ENCODE measurements at places on chromosomes 2 and 18. TPM values are rescaled to one million over a fixed set of nuclear protein-coding genes. Genes with fewer than 3 reads are reported as not detected.

Gene KRTCAP3
- 12.2 TPM for total RNA-seq

DNA sequence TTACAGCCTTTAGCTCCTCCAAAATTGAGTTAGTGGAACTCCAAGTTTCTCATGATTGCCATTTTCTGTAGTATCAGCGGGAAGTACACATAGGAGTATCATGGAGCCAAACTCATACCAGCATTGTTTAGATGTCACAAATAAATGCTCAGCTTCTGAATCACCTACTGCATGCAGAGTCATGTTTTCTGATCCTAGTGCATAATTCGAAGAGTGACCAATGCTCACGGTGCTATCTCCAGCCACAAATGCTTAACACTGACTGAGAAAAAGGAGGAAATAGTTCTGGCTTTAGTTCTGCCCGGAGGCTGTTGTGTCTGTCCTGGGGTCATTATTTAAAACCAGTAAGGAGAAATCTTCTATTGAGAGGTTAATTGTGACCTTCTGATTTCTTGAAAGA is 45.4 kb upstream of the LRATD1 start:
- no peaks in the 10 kb centered on the region for H3K36me3 ChIP-seq
- no peak overlapping the region for H3K4me3 ChIP-seq
- H3K4me1 ChIP-seq, result no peaks in the 10 kb centered on the region
- H3K27me3 ChIP-seq, result no peaks in the 10 kb centered on the region

DNA sequence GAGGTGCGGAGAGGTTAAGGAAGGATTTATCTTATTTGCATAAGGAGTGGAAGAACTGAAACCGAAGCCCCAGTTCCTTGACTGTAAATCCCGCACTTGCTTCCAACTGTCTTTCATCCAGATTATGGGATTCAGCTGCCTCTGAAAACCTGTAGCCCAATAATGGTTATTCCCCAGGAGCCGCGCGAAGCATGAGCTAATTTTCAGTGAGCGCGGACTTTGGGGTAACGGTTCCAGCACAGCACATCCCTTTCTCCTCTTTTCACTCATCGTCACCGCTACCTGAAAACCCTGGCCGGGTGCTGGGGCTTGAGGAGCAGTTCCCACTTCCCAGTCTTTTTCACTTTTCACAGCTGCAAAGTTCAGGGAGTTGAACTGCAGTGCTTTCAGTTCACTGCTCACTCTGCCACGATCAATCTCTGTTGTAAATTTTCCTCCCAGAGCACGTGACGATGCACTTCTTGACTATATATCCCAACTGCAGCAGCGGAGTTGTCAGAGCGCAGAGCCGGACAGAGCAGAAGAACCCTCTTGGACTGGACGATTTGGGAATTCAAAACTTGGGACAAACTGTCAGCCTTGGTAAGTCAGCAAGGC is at the start of gene KCNE4:
TSS of gene KCNE4 (plus strand) at position 498 of the 597 bp plus-strand sequence. CDS start 641 bp downstream, outside the sequence.
- no peak for DNase-seq
- peaks cover 6% of the 10 kb centered on the region for H3K27me3 ChIP-seq
- H3K36me3 ChIP-seq, result no peaks in the 10 kb centered on the region

DNA sequence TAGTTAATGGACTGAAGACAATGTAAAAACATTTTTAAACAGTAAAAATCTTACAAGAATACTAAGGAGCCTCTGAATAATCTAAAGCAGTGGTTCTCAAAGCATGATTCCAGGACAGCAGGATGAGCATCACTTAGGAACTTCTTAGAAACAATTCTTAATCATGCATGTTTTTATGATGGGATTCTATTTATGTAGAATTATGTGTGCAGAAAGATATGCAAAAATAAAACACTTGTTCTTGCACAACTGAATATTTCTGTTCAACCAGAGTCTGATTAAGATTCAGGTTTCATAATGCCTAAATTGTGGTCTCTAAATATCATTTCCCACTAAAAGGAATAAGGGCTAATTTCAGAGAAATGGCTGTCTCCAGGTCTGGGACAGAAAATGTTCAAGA is 69.2 kb upstream of the MTIF2 start:
- H3K36me3 ChIP-seq, result peaks cover 2% of the 10 kb centered on the region
- no peak for DNase-seq
- H3K4me3 ChIP-seq, result no peak overlapping the region
- H3K27me3 ChIP-seq, result no peaks in the 10 kb centered on the region
- no peak overlapping the region for H3K27ac ChIP-seq
- H3K4me1 ChIP-seq, result no peaks in the 10 kb centered on the region

DNA sequence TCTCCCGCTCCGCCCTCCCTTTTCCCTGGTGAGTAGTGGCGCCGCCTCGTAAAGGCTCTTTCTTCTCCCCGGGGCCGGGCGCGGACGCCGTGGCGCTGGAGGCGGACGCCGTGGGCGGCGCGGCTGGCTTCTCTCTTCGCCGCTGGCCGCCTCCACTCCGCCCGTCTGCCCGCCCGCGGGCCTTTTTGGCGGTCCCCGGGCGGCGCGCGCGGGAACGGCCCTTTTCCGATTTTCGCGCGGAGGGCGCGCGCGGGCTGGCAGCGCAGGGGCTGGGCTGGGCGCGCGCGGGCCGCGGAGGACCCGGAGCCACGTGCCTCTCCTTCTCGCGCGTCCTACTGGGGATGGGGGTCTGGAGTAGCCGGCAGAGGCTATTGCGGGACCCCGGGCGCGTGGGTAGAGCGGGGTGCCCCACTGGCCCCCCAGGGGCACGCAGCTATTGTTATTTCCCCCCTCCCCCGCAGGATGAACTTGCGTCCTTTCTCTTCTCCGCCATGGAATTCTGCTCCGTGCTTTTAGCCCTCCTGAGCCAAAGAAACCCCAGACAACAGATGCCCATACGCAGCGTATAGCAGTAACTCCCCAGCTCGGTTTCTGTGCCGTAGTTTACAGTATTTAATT is 472 bp downstream of the SLC20A1 start:
- peaks cover 64% of the 10 kb centered on the region for H3K4me1 ChIP-seq
- H3K27me3 ChIP-seq, result no peaks in the 10 kb centered on the region
- DNase-seq, result peak; percentile 81
- H3K27ac ChIP-seq, result peak overlapping the region; percentile 75

DNA sequence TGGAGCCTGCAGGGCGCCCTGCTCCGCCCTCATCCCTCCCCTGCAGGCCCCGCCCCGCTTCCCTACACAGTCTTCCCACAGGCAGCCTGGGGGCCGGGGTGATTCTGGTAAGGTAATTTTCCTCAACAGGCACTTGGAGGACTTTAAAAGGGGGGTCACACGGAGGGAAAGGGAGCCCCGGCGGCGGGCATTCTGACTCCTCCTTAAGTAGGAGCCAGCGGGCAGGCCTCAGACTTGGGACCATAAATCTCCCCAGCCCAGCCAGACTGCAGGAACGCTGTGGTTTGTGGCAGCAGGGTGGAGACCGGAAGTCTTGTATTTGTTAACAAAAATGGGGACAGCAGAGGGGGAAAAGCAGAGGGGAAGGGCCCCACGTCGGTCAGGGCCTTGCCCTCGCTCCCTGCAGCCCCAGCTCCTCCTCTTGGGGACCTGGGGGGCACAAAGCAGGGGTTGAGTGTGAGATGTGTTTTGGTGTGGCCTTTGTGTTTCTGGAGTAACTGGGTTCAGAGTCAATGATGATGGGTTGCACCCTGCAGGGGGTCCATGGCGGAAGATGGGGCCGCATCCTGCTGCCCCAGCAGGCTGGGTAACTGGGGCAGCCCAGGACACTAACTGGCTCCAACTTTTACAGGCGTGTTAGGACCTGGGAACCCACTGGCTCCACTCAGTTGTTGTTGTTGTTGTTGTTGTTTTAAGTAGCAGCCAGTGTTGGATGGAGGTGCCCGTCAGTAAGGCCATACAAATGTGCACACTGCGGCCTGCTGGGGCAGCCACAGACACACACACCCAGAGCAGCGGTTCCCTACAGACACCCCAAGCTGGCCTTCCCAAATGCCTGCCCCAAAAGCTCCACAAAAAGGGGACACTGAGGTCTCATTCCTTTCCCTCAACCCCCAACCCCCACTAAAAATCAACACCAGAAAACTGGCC is 27.7 kb downstream of the SMAD7 start:
- H3K4me1 ChIP-seq, result peaks cover 59% of the 10 kb centered on the region
- DNase-seq, result peak; percentile 26
- H3K36me3 ChIP-seq, result peaks cover 32% of the 10 kb centered on the region
- peak overlapping the region; percentile 90 for H3K27ac ChIP-seq
- H3K27me3 ChIP-seq, result no peaks in the 10 kb centered on the region

Gene DYNAP
- not detected for total RNA-seq

- H3K36me3 ChIP-seq, result no peaks in the 10 kb centered on the region
- H3K27me3 ChIP-seq, result no peaks in the 10 kb centered on the region
- H3K4me3 ChIP-seq, result no peak overlapping the region
- DNase-seq, result no peak
- no peaks in the 10 kb centered on the region for H3K4me1 ChIP-seq
- H3K27ac ChIP-seq, result no peak overlapping the region
Measured at GRCh38 chr2:10774394-10774793, 38.2 kb downstream of the PDIA6 start.

DNA sequence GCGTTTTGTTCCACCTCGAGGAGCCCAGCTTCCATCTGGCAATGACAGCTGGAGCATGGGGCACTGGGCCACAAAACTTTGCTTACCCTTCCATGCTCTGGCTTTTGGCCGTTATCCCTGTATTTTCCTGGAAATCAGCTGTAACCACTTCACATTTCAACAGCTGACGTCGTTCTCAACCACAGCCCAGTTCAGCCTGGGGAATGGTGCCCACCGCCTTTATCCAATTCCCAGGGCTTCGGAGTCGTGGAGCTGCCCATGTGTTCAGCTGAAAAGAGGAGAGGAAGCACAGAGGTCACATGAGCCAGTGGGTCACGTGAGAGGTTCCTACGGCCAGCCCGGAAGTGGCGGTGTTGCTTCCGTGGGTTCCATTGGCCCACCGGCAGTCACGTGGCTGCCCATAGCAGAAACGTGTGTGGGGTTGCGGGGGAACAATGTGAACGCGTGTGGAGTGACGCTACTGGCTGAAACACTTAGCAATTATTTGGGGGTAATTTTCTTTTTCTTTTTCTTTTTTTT is 16.7 kb upstream of the EDAR start:
- no peak for DNase-seq
- no peaks in the 10 kb centered on the region for H3K36me3 ChIP-seq
- H3K4me1 ChIP-seq, result peaks cover 3% of the 10 kb centered on the region

GRCh38 chr2:99336804-99337112 is 431 bp upstream of the EIF5B start:
- H3K27me3 ChIP-seq, result no peaks in the 10 kb centered on the region
- peaks cover 14% of the 10 kb centered on the region for H3K36me3 ChIP-seq
- H3K27ac ChIP-seq, result no peak overlapping the region
- H3K4me3 ChIP-seq, result no peak overlapping the region
- H3K4me1 ChIP-seq, result peaks cover 33% of the 10 kb centered on the region

DNA sequence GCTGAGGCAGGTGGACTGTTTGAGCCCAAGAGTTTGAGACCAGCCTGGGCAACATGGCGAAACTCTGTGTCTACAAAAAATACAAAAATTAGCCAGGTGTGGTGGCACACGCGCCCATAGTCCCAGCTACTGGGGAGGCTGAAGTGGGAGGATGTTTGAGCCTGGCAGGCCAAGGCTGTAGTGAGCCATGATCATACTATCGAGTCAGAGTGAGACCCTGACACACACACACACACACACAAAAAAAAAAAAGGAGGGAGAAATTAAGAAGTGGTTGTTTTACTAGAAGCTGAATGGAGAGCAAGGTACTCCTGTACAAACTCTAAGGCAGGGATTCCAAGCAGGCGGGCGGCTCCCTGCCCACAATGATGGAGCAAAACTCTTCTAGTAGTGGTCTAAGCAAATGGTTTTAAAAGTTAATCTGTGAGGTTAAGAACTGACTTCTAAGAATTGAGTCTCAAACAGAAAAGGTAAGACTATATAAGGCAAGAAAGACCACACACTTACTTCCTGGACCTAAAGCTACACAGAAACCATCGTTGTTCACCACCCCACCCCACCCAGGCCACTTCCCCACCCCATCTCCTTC is 2.6 kb downstream of the ANKRD44 start:
- peaks cover 69% of the 10 kb centered on the region for H3K4me1 ChIP-seq
- H3K4me3 ChIP-seq, result peak overlapping the region; percentile 92
- peak; percentile 73 for DNase-seq
- no peaks in the 10 kb centered on the region for H3K27me3 ChIP-seq

DNA sequence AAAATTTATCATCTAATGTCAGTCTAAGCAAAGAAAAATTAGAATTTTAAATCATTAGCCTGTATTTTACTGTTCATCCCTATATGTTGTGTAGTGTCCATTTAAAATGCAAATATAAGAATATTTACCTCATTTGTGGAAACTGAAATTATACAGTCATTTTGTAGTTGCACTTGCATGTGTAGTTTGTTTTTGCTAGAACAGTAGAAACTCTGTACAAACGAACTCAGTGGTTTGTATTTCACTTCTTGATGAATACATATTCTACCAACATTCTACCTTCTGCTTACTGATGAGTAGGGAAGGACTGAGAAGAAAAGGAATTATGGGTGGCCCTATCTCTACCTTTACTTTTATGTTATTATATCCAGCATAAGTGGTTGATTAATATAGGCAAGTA is 29.7 kb downstream of the BMPR2 start:
- H3K4me1 ChIP-seq, result no peaks in the 10 kb centered on the region
- DNase-seq, result no peak
- H3K27me3 ChIP-seq, result no peaks in the 10 kb centered on the region
- no peak overlapping the region for H3K27ac ChIP-seq
- H3K36me3 ChIP-seq, result peaks cover 2% of the 10 kb centered on the region
- H3K4me3 ChIP-seq, result no peak overlapping the region

Gene NLRC4
- 0.09 TPM for total RNA-seq

Gene KCNS3
- total RNA-seq, result not detected

Gene SERPINB12
- not detected for total RNA-seq

GRCh38 chr18:50315100-50315871 is 27.8 kb upstream of the CXXC1 start:
- DNase-seq, result no peak
- H3K4me3 ChIP-seq, result no peak overlapping the region
- no peaks in the 10 kb centered on the region for H3K36me3 ChIP-seq
- H3K27ac ChIP-seq, result no peak overlapping the region
- no peaks in the 10 kb centered on the region for H3K4me1 ChIP-seq
- H3K27me3 ChIP-seq, result peaks cover 42% of the 10 kb centered on the region

GRCh38 chr18:76378526-76379215 is 116.4 kb downstream of the ZNF516 start:
- no peak overlapping the region for H3K27ac ChIP-seq
- DNase-seq, result no peak
- H3K4me1 ChIP-seq, result peaks cover 35% of the 10 kb centered on the region
- H3K36me3 ChIP-seq, result peaks cover 6% of the 10 kb centered on the region

- H3K4me1 ChIP-seq, result peaks cover 11% of the 10 kb centered on the region
- no peak overlapping the region for H3K27ac ChIP-seq
- DNase-seq, result no peak
- H3K36me3 ChIP-seq, result no peaks in the 10 kb centered on the region
- H3K27me3 ChIP-seq, result peaks cover 21% of the 10 kb centered on the region
Measured at GRCh38 chr2:222730366-222730999, 59.0 kb downstream of the MOGAT1 start.

DNA sequence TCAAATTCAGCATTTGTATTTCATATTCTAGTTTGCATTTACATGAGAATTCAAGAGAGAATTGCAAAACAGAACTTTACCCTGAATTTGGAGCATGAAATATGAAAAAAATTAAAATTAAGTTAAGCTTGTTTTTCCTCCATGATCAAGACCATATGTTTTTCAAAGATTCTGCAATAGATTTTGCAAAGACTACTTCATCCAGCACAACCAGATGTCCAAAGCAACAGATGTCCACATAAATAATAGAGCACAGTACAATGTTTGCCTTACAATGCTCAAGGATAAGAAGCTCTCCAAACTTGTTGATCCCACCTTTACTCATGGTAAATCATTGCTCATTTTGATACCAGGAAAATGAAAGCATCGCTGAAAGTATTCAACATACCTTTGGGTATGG is 25.6 kb downstream of the FAP start:
- no peak overlapping the region for H3K27ac ChIP-seq
- DNase-seq, result no peak
- H3K27me3 ChIP-seq, result peaks cover 36% of the 10 kb centered on the region
- H3K4me3 ChIP-seq, result no peak overlapping the region

GRCh38 chr2:189824694-189825396 is 40.6 kb downstream of the PMS1 start:
- no peak overlapping the region for H3K27ac ChIP-seq
- H3K36me3 ChIP-seq, result peaks cover 13% of the 10 kb centered on the region
- DNase-seq, result no peak

Gene RFX8
- 2.2 TPM for total RNA-seq
